A549 treated with ZK216348 at 1 μM for 4 hours (cell line): ENCODE measurements at places on chromosomes 7 and 10. TPM values are rescaled to one million over a fixed set of nuclear protein-coding genes. Genes with fewer than 3 reads are reported as not detected.

ST8SIA6 gene
- 0.06 to 0.08 TPM in 2 of 5 replicates, not detected in the others for total RNA-seq

GCK gene
- not detected in 5 replicates for total RNA-seq

FRMPD2 gene
- 0.13 TPM in 1 of 5 replicates, not detected in the others for total RNA-seq

PLEKHA1 gene
- 14.0 to 24.7 TPM (median 21.3 TPM) in 5 replicates for total RNA-seq

ADAM12 gene
- total RNA-seq = 2.9 to 6.0 TPM (median 4.1 TPM) in 5 replicates

TAS2R3 gene
- not detected in 5 replicates for total RNA-seq

CYP26C1 gene
- total RNA-seq = not detected in 5 replicates

CAV1 gene
- 448 to 635 TPM (median 529 TPM) in 5 replicates for total RNA-seq
